Left ventricle myocardium inferior (tissue), 1 donor: ENCODE measurements at places on chromosomes 4 and X. TPM values are rescaled to one million over a fixed set of nuclear protein-coding genes. Genes with fewer than 3 reads are reported as not detected.

- DNase-seq = no peak
Observed at GRCh38 chr4:142264961-142265360, 581.1 kb downstream of the INPP4B start.

The HOPX gene
- 21.3 TPM for total RNA-seq

DNA sequence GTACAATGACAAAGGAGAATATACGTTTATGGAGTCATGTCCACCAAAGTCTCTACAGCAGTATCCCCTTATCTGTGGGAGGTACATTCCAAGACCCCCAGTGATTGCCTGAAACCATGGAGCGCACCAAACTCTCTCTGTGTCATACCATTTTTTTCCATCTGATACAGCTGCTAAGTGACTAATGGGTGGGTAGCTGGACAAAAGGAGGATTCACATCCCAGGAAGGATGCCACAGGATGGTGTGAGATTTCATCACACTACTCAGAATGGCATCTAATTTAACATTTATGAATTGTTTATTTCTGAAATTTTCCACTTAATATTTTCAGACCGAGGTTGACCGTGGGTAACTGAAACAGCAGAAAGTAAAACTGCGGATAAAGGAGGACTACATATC lies 49.8 kb upstream of the AGA start:
- no peak for DNase-seq

The FAM9C gene
- total RNA-seq = not detected

The CDS1 gene
- total RNA-seq = 1.3 TPM

The TKTL1 gene
- total RNA-seq = 11.7 TPM

DNA sequence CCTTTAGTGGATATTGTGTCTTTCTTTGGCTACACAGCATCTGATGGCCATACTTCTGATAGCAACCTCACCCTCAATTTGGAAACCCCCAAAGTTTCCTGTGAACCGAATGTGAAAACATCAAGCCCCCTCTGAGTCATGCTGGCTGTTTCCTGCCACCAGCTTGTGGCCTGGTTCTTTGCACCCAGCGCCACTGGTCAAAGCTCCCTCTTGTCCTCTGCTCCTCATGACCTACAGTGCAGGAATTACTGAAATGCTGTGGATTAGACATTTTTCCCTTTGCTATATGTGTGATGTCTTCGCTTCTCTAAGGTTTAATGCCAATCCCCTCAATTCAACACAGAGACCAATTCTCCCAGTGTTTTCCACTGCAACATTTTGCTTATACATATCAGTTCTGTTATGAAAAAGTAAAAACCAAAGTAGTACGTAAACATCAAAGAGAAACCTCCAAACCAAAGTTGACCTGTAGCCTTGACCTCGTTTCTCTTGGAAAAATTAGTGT lies 224.0 kb upstream of the TENM3 start:
- DNase-seq = no peak

The MSN gene
- total RNA-seq = 107 TPM

DNA sequence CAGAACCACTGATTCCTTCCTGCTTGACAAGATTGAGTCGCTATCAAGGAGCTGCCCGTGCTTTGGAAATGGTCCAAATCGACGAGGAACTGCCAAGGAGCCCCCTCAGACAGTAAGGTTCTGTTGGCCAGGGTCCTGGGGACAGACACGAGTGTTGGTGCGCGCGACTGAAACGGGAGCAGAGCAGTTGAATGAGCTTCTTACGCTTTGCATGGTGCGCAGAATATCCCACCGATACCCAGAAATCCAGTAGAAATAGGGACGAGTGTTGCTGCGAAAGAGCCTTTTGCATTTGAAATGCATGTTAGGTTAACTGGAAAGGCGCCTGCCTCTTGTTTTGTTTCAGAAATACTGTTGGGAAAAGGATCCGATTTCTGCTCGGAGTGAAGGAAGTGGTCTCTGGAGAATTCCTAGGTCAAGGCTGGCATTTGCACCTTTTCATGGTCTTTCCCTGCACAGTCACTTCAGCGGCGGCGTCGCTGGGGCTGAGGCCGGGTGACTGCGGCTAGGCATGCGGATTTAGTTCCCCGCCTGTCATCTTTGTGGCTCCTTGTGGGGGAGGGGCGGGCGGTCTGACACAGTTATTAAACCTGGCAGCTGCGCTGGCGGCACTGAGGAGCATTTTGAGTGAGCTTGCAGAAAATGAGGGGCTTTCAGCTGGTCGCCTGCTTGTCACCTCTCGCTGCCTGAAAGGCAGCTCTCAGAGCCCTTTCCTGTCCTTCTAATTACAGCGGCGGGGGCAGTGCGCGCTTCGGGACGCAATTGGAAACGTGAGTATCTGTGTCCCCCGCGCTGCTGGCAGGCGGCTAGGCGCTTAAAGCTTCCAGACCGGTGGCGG lies 51.5 kb upstream of the TRIM2 start:
- DNase-seq = peak; percentile 32

The CFAP47 gene
- not detected for total RNA-seq

DNA sequence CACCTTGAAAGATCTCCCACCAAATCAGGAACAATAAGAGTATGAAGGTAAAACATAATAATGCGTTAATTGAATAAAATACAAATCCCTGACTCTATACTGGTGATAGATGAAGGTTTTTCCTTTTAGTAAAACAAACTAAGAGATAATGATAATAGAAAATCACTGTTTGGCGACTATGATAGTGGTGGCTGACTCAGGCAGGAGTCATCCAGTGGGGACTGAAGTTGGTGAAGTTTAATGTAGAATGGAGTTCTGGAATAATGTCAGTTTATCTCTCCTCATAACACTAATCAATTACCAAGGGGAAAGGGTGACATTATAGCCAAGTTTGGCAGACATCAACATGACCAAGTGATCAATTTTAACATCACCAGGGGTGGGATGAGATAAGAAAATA lies 21.3 kb downstream of the ABCG2 start:
- DNase-seq = no peak

The UBE2A gene
- 61.2 TPM for total RNA-seq

The EXOC1L gene
- not detected for total RNA-seq

The HAND2 gene
- 117 TPM for total RNA-seq

The TCEAL6 gene
- total RNA-seq = not detected

DNA sequence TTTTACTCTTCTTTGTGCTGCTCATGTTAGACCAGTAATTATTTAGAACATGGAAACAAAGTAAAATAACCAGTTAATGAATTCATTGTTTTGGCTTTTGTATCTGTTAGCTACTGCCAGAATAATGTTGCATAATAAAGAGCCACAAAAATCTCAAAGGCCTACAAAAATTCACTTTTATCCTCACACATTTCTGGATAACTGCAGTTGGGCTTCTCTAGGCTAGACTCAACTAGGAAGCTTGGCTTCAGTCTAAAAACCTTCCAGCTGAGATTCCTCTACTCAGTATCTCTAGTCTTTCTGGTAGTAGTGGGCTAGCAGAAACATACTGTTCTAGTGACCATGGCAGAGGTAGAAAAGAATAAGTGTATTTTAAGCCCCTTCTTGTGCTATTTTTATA lies 73.0 kb downstream of the FAT4 start:
- no peak for DNase-seq

The SRPX gene
- total RNA-seq = 55.9 TPM

GRCh38 chr4:107780665-107781064 lies 44.1 kb upstream of the SGMS2 start:
- no peak for DNase-seq

DNA sequence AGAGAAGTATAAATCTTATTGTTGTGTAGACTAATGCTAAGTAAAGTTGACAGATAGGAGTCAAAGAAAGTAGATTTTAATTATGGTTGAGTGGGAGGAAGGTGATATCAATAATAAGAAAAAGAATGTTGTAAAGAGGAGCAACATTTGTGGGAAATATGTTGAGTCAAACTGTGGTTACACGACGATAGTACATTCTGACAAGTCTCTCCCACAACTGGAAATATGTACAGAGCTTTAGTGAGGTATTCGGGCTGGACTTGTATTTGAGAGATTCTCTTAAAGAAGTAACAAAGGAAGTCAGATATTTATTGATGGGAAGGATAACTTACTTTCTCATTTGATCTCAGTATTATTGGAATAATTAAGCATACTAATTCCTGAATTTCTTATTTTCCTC lies 525.3 kb upstream of the MAGEB2 start:
- no peak for DNase-seq

The TDO2 gene
- not detected for total RNA-seq

The PLAC1 gene
- not detected for total RNA-seq

- DNase-seq = no peak
Observed at GRCh38 chr4:91114386-91114785, 987.2 kb downstream of the CCSER1 start.

DNA sequence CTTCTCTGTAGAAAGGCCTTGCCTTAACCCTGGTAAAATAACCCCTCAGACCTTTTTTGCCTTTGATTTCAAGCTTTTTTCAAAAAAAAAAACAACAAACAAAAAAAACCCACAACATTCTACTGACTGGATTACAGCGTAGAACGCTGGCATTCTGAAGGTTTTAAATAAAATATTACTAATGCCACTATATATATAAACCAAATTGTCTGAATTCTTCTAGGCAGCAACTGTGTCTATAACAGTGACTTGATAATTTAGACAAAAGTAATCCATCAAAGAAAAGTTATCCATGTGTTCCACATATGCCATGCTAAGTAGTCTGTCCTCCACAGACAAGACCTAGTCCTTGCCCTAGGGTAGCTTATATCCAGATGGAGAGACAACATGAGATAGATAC lies 33.6 kb upstream of the CXCL8 start:
- DNase-seq = no peak
